ENCODE measurements at places on chromosomes 11 and 22. TPM values are rescaled to one million over a fixed set of nuclear protein-coding genes. Genes with fewer than 3 reads are reported as not detected.

The C1QTNF6 gene
- total RNA-seq = 5.9 TPM

The LDLRAD3 gene
- 11.5 TPM for total RNA-seq

The TNNT3 gene
- total RNA-seq = not detected

The SSRP1 gene
- 82.7 TPM for total RNA-seq

The PLAAT3 gene
- total RNA-seq = 14.9 TPM

The NXPE2 gene
- not detected for total RNA-seq

The DDI1 gene
- not detected for total RNA-seq

The MMP8 gene
- total RNA-seq = not detected

The CALCA gene
- not detected for total RNA-seq

The LRRC32 gene
- total RNA-seq = 36.7 TPM

The DCHS1 gene
- total RNA-seq = 0.78 TPM

The TXNRD2 gene
- total RNA-seq = 20.9 TPM

The NXPE4 gene
- not detected for total RNA-seq

The OR8H2 gene
- not detected for total RNA-seq

The GNG3 gene
- total RNA-seq = not detected

The ADORA2A gene
- 4.1 TPM for total RNA-seq

The SLC25A18 gene
- 0.73 TPM for total RNA-seq

The HTR3A gene
- total RNA-seq = not detected

The TTC17 gene
- 73.9 TPM for total RNA-seq

The MGAT3 gene
- total RNA-seq = not detected

The CD6 gene
- total RNA-seq = not detected

The CEND1 gene
- 2.2 TPM for total RNA-seq

The DENND6B gene
- total RNA-seq = 2.2 TPM

The YPEL4 gene
- 0.73 TPM for total RNA-seq

The CCT8L2 gene
- total RNA-seq = not detected

Data from subcutaneous preadipocyte (primary cell).